Smooth muscle cell of the pulmonary artery (primary cell): ENCODE measurements at places on chromosomes 2 and 18. TPM values are rescaled to one million over a fixed set of nuclear protein-coding genes. Genes with fewer than 3 reads are reported as not detected.

Gene SLC5A7
- not detected in 2 replicates for total RNA-seq

Gene CDK5R2
- not detected in 2 replicates for total RNA-seq

Gene IL1RN
- not detected in 2 replicates for total RNA-seq

Gene GDF7
- 0.63 and 1.0 TPM in 2 replicates for total RNA-seq

Gene PCARE
- not detected in 2 replicates for total RNA-seq

Gene SPATA3
- not detected in 2 replicates for total RNA-seq

Gene UPP2
- not detected in 2 replicates for total RNA-seq

Gene SERPINB12
- not detected in 2 replicates for total RNA-seq

Gene NTSR2
- not detected in 2 replicates for total RNA-seq

Gene MSH6
- total RNA-seq, result 42.3 and 44.7 TPM in 2 replicates

Gene CAPN14
- 0.23 and 0.26 TPM in 2 replicates for total RNA-seq

Gene FHOD3
- 7.0 and 8.8 TPM in 2 replicates for total RNA-seq

Gene RNF125
- 0.13 and 0.69 TPM in 2 replicates for total RNA-seq

Gene VIL1
- not detected in 2 replicates for total RNA-seq

Gene SLC9A4
- total RNA-seq, result 0.03 TPM in 1 of 2 replicates, not detected in the other

Gene ALPG
- not detected in 2 replicates for total RNA-seq

Gene SERPINB4
- not detected in 2 replicates for total RNA-seq

Gene KCNIP3
- total RNA-seq, result 0.65 and 2.0 TPM in 2 replicates

Gene STARD6
- total RNA-seq, result not detected in 2 replicates

Gene SLC8A1
- total RNA-seq, result 60.0 and 116 TPM in 2 replicates

Gene CDH19
- 0.33 and 4.3 TPM in 2 replicates for total RNA-seq

Gene ARHGEF33
- 0.43 and 0.46 TPM in 2 replicates for total RNA-seq

Gene GREB1L
- 0.85 and 1.0 TPM in 2 replicates for total RNA-seq

Gene MYCN
- total RNA-seq, result 0.07 TPM in 1 of 2 replicates, not detected in the other

Gene FNDC4
- total RNA-seq, result 39.9 and 52.9 TPM in 2 replicates

Gene SPP2
- total RNA-seq, result not detected in 2 replicates

Gene TMEM247
- not detected in 2 replicates for total RNA-seq

Gene CIAO1
- 77.7 and 91.6 TPM in 2 replicates for total RNA-seq

Gene LOXHD1
- not detected in 2 replicates for total RNA-seq

Gene CERS6
- total RNA-seq, result 12.2 and 18.8 TPM in 2 replicates

Gene EFR3B
- total RNA-seq, result 0.85 and 2.4 TPM in 2 replicates

Gene UGT1A3
- not detected in 2 replicates for total RNA-seq

Gene MYO3B
- total RNA-seq, result 0.10 and 0.13 TPM in 2 replicates

Gene LRP2
- total RNA-seq, result not detected in 2 replicates

Gene BCL11A
- total RNA-seq, result 0.20 and 0.59 TPM in 2 replicates

Gene ALK
- total RNA-seq, result 0.07 TPM in 1 of 2 replicates, not detected in the other

Gene ATF2
- 39.2 and 45.7 TPM in 2 replicates for total RNA-seq

Gene GALNT3
- total RNA-seq, result 1.8 and 6.3 TPM in 2 replicates

Gene MYO1B
- total RNA-seq, result 99.9 and 246 TPM in 2 replicates

Gene CFC1
- not detected in 2 replicates for total RNA-seq

Gene ELOA2
- total RNA-seq, result not detected in 2 replicates

Gene NCOA1
- 12.7 and 15.5 TPM in 2 replicates for total RNA-seq
